ENCODE measurements at places on chromosomes 11 and 22. TPM values are rescaled to one million over a fixed set of nuclear protein-coding genes. Genes with fewer than 3 reads are reported as not detected.

Gene SMTNL1
- total RNA-seq: not detected

GRCh38 chr11:104432981-104433380 lies 269.0 kb upstream of the PDGFD start:
- no peaks in the 10 kb centered on the region for H3K27me3 ChIP-seq
- H3K27ac ChIP-seq: no peak overlapping the region
- H3K4me1 ChIP-seq: no peaks in the 10 kb centered on the region

DNA sequence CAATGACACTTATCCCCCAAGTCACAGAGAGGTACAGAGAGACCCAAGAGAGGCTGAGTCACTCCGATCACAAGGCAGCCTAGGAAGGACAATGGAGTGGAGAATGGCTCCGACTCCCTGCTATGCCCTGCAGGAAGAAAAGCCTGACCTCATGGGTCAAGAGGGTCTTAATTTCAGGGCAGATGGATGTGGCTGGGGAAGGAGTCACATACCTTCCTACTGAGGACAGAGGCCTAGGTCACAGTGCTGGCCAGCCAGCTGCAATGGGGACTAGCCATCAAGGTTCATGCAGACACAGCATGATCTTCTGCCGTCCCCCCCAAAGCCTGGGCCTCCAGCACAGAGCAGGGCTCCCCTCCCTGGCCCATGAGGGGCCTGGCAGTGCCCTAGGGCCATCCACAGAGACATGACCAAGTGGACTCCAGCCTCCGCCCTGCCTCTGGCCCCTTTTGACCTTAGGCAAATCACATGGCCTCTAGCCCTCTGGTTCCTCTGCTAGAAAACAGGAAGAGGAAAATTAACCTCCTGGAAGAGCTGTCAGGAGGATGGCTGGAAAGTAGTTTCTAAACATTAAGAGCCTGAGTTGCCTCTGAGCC lies 1.8 kb downstream of the ARRB1 start:
- H3K4me1 ChIP-seq: peaks cover 45% of the 10 kb centered on the region
- peak overlapping the region; percentile 80 for H3K27ac ChIP-seq
- DNase-seq: peak; percentile 59
- H3K36me3 ChIP-seq: no peaks in the 10 kb centered on the region

GRCh38 chr11:65806979-65807378 lies 20.1 kb downstream of the OVOL1 start:
- no peaks in the 10 kb centered on the region for H3K36me3 ChIP-seq
- DNase-seq: no peak
- peaks cover 20% of the 10 kb centered on the region for H3K27me3 ChIP-seq
- no peak overlapping the region for H3K27ac ChIP-seq
- no peaks in the 10 kb centered on the region for H3K4me1 ChIP-seq

Gene C1QTNF4
- 1.8 TPM for total RNA-seq

Gene VWCE
- total RNA-seq: 14.8 TPM
